CD4-positive, alpha-beta T cell treated with Interleukin-10 for 1 hour (primary cell): ENCODE measurements at places on chromosomes 2 and 18.

- no peak for DNase-seq
These were observed 53.7 kb downstream of the APLF start for GRCh38 chr2:68521037-68521436.

GRCh38 chr2:204251998-204252376 is 293.3 kb upstream of the PARD3B start:
- DNase-seq, result no peak

DNA sequence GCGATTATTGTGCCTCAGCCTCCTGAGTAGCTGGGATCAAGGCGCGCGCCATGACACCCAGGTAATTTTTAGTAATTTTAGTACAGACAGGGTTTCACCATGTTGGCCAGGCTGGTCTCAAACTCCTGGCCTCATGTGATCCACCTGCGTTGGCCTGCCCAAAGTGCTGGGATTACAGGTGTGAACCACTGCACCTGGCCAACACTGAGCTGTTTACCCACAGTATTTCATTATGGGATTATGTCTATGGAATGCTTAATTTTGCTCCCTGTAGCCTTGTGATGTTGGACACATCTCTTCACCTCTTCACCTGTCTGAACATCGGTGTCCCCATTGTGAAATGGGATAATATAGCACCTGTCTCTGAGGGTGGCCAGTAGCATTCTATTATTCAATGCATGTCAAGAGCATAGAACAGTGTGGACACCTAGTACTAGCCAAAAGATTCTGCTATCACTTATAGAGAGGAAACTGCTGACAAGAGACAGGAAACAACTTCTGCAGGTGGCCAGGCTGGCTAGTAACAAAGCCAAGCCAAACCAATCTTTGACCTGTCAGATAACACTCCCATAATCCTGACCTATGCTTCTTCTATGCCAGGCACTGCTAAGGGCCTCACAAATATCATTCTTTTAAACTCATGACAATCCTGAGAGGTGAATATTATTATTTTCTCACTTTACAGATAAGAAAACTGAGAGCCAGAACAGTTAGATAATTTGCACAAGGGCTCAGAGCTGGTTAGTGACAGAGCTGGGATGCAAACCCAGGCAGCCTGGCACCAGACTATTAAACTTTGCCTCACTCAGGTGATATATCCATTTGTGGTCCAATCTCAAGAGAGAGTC is 29.4 kb upstream of the REEP1 start:
- DNase-seq, result no peak

- DNase-seq, result no peak
These were observed 111.2 kb downstream of the KLF7 start for GRCh38 chr2:207054521-207054920.

DNA sequence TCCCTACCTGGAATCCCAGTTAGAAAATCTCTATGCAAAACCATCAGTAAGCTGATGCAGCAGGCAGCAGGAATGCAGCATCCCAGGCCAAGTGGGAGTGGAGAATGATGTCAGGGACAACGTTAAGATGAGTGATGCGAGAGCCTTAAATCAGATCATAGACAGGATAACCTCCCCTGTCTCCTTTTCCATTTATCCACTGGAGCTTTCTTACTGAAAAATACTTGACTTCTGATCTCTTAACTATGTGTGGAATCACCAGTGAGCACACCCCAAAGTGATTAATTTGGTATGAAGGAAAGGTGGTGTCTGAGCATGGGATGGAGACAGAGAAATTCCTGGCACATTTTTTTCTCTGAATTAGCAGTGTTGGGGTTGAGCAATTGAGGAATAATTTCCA is 98.0 kb downstream of the RND3 start:
- no peak for DNase-seq

DNA sequence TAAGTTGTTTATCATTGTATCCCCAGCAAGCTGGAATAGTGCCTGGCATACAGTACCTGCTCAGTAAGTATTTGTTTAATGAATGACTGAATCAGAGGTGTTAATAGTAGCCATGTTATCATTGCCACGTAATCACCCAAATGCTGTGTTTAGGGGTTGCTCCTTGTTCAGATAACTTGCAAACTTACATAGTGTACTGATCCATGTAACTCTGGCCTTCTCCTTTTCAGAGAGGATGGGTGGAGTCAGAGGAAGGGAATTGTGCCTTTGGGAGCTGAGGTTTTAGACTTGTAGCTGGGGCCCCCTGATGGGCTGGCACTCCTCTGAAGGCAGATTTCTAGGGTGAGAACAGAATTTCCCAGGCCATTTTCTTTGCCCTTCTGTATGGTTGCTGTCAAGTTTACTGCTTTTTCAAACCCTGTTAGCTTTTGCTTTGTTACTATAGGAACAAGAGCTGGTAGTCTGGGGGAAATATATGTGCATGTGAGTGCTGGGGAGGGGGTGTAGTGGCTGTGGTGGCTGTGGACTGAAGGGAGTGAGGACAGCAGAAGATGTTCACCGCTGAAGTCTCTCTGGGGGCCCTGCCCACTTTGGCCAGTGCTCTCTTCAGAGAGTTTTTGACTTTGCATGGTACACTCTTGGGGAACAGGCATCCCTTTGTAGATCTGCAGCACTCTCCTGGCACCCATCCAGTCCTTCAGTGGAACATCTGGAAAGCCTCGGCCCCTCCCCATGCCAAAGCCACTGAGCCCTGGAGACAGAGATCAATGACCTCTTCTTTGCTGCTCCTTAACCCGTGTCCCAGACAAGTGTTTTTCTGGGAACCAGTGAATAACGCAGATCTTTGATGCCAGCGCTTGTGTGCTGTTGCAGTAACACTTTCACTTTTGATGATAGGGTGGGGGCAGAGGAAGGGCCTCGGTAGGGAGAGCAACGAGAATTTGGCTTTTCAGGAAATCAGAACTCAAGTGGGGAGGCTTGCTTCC is 209.0 kb downstream of the PRKCE start:
- peak; percentile 19 for DNase-seq

DNA sequence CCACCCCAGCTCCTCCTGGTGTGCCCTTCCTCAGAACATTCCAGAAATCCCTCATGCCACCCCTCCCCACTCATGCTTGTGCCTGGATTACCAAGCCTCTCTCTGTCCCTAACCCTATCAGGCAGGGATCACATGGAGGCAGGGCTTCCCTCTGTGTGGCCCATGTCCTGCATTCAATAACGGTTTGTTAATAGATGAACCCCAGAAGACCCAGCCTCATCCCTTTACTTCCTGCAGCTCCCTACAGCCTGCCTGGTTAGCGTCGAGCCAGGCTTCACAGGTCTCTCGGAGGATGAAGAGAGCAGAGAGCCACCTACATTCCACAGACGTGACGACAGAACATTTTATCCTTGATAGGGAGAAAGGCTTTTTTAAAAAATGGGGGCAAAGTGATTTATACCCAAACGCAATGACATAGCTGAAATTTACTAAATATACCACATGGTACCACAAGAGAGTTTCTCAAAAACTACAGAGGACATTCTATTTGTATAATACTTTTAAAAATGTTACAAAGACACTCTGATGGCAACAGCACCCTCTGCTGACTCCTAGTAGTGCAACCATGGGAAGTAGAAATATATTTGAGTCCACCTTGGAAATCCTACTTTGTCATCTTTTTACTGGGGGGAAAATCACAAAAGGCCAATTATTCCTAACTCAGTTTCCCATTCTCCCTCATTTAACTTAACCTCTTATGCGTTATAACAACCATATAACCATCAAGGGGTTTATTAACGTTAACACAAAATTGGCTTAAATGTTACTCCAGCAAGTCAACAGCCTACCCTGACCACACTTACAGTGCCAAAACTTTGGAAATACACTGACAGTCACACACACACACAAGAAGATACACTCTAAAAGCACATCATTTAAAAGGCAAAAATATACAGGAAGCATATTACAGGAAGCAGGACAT is 30.7 kb downstream of the FBXO15 start:
- DNase-seq, result peak; percentile 9

- no peak for DNase-seq
These were observed 428.0 kb downstream of the FBXO15 start for GRCh38 chr18:73719611-73720010.

GRCh38 chr2:62536873-62537547 is 31.0 kb upstream of the TMEM17 start:
- no peak for DNase-seq

- DNase-seq, result no peak
These were observed 56.1 kb upstream of the TTN start for GRCh38 chr2:178863130-178863855.

DNA sequence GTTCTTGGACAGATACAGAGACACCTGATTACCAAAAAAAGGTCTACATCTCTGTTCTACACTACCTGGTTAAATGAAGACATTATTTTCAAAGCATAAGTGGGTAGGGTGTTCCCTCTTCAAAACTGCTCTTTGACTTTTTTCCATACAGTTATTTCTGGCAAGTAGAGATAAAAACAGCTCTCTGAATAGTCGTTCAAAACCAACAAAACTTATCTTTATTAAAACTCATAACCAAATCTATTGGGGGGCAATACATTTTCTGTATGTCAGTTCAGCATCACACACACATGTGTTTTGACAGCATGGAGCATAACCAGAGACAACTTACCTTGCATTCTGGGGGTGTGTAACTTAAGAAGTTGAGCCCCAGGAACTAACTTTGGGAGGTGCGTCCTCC is 149.0 kb upstream of the EPC2 start:
- no peak for DNase-seq

DNA sequence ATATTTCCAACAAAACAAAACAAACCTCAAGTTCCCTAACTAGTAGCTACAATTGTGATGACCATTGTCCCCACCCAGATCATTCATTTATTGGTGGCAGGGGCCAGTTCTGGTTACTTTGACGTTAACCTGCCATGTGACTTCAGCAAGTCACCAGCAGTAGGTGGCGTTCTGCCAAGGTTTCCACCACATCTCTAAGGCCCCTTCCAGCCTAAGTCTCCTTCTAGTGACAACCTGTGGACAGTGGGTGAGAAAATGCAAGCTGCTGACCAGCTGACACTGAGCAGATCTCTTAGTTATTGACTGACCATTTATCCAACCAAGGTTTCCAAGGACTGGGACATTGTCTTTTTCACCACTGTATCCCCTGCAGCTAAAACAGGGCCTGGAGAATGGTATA is 98.4 kb downstream of the GPR39 start:
- DNase-seq, result no peak

GRCh38 chr2:213085538-213085937 is 65.9 kb downstream of the IKZF2 start:
- no peak for DNase-seq
